Dorsolateral prefrontal cortex (tissue), 122 donors: ENCODE measurements at places on chromosomes 7 and 10. TPM values are rescaled to one million over a fixed set of nuclear protein-coding genes. Genes with fewer than 3 reads are reported as not detected.

The LAMB1 gene
- 18.9 TPM for total RNA-seq

The EPDR1 gene
- total RNA-seq, result 106 TPM

The CPN1 gene
- not detected for total RNA-seq

The TMEM225B gene
- total RNA-seq, result 2.6 TPM

The MSMB gene
- not detected for total RNA-seq

The CALHM3 gene
- total RNA-seq, result not detected

The SHTN1 gene
- 90.2 TPM for total RNA-seq

The ZCCHC24 gene
- total RNA-seq, result 158 TPM

DNA sequence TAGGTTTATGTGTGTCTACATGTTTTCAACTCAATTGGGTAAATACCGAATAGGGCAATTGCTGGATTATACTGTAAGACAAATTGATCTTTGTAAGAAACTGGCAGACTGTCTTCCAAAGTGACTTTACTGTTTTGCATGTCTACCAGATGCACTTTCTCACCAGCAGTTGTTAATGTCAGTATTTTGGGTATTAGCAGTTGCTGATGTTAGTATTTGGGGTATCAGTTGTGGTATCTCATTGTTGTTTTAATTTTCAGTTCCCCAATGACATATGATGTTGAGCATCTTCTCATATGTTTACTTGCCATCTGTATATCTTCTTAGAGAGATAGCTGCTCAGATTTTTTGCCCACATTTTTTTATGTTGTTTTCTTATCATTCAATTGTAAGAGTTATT is 10.6 kb downstream of the PDE6C start:
- DNase-seq, result no peak

- no peak for DNase-seq
These were observed 2.0 kb upstream of the ACTA2 start for GRCh38 chr10:88954458-88955083.

DNA sequence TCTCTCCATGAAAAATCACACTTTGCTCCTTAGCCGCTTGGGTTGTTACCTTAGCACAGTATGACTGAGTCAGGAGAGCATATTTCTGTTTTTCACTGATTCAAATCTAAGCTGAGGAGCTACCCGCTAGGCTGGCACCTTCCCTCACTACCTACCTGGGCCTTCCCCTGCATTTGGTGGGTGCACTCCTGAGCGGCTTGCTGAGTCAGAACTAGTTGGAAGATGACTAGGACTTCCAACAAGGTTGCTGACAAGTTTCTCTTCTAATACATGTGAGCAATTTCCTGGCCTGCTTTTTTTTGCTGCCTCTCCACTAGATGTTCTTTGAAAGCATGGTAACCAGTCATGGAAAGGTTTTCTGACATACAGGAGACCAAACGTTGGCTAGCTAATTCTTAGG is 43.8 kb upstream of the SEC61G start:
- DNase-seq, result no peak

- DNase-seq, result no peak
These were observed 33.5 kb upstream of the ABCB5 start for GRCh38 chr7:20581956-20582355.

- DNase-seq, result no peak
These were observed 5.5 kb downstream of the GSTO1 start for GRCh38 chr10:104259999-104260774.

DNA sequence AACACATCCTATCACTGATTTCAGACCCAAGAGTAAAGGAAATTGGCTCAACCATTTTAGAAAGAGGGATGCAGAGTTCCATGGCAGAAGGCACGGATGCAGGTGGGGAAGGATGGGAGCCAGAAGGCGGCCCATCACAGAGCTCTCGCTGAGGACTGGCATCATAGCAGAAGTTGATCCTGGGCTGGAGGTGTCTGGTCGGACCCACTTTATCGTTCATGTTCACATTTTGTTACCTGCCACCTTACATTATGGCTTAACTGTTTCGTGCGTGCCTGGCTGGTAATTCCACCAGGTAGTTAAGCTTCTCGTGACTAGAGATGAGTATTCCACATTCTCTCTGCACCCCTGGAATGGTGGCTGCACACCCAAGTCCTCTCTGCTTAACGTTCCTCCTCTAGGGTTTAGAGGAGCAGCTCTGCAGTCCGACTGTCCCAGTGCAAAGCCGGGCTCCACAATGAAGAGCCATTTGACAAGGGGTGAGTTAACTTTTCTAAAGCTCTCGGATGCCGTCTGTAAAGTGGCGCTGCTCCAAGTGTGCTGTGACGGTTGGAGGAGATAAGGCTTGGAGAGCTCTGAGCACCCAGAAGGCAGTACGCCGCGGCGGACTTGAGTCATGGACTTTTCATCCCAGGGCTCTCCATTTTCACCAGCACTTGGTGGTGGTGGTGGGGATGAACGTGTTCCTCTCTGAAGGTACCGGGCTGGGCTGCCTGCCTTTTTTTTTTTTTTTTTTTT is 157.1 kb upstream of the SHH start:
- no peak for DNase-seq

DNA sequence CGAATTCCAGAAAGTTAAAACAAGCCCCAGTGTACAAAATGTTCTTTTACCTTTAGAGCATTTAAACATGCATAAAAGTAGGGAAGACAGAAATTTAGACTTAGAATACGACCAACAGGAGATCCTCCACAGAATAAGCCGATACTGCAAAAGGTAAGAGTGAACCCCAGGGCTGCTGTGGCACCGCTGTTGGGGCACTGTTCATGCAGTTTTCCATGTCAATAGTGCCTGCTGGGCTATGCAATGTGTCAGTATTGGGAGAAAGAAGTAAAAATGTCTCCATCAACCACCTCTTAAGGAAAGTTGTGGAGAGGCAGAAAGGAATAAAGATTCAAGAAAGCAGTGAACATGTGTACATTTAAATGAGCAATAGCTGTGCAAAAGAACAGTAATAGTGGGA is 326.5 kb upstream of the SEMA3C start:
- no peak for DNase-seq

DNA sequence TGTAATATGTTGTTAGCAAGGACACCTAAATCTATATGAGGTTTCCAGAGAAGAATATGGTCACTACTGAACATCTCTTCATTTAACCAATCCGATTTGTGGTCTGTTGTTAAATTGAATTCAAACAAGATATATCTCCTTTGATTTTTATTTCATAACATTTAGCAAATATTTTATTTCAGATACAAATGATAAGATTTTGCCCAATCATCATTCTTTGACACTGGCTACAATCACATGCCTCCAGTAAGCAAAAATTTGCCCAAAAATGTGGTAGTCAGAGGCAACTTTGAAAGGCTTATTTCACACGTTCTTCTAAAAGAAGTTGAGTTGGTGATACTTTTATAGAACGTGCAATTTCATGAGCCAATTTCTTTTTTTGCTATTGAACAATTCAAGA is 44.7 kb upstream of the AGMO start:
- DNase-seq, result no peak

DNA sequence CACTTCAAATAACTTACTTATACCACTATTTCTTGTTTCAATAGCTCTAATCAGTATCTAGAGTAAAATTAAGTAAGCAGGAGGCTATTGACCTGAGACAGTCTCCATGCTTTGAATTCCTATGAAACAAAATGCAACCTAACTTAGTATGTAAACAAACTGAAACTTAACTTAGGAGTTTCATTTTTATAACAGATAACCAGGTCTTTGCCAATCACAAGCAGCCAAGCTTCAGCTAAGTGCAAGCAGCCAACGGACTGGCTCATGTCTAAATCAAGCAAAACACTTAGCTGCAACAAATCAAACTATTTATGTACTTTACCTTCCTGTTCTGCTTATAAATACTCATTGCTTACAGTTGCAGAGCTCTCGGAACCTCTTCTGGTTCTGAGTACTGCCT is 4.4 kb upstream of the GSTK1 start:
- no peak for DNase-seq

- DNase-seq, result no peak
These were observed 48.4 kb upstream of the PLXDC2 start for GRCh38 chr10:19767876-19768275.

DNA sequence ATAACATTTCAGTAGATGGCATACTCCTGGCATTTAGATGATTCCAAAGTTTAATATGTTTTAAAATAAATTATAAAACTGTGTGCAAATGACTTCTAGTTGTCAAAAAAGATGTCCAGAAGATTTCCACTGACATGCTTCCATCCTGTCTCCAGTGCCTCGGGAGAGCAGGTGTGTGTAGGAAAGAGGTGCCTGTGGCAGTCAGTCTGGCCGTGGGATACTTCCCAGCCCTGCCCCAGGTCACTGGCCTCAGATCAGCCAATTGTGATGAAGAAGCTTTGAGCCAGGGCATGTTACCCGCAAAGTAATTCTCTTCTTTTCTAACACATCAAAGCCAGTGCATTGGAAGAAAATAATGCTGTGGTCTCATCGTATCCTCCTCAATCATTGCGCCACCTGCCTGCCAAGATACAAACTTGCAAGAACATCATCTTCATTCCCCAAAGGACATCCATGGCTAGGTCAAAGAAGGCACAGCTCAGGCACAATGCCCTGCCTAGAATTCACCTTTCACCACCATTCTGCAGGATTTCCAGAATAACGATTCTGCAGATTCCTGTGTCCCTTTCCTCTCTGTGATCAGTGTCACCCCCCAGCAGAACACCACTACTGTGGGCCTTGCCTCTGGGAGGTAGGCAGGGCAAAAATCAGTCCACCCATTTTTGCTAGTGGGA is 6.3 kb upstream of the KCNMA1 start:
- DNase-seq, result no peak

DNA sequence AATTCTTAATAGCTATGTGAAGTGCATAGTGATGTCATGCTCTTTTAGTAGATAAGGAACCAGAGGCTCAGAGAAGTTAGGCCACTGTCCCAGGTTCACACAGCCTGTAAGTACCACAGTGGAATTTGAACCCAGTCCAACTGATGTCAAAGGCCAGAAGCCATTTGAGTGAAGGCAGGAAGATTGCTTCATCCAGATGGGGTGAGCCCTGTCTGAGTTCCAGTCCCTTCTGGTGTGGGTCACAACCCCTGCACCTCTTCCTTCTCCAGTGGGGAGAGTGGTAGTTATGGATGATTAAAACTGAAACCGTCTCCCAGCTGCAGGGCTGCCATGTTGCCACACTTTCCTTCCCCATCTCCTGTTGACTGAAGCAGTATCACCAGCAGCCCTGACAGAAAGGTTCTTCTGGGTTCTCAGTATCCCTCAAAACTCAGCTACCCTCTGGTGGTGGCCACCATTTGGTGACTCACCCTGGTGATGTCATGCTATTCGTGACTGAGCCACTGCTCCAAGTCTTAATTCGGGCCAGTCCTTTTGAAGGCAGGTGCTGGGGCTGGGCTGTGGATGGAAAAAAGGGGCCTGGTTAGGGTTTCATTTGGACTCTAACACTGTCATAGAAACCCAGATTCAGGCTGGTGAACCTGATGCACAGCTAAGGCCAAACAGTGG is 1.5 kb upstream of the C10orf95 start:
- DNase-seq, result peak; percentile 57

- DNase-seq, result no peak
These were observed 299.9 kb downstream of the AUTS2 start for GRCh38 chr7:69898189-69898588.

DNA sequence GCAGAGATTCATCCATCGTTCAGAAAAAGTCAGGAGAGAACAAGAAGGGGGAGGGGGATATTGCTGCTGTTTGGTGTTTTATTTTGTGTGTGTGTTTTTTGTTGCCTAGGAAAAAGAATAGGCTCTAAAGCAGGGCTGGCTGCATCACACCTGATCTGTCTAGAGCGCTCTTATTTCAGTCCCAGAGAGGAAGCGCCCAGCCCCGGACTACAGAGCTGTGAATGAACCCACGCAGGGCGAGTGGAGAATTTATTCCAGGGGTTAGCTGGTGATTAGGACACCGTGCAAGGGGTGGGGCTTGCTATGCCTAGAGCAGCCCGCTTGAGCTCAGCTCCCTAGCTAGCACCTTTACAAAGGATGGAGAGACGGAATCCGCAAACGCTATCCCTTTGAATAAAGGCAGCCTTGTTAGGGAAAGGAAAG is 621 bp upstream of the FAM13C start:
- DNase-seq, result peak; percentile 61

GRCh38 chr10:4283846-4284610 is 499.0 kb upstream of the KLF6 start:
- no peak for DNase-seq

DNA sequence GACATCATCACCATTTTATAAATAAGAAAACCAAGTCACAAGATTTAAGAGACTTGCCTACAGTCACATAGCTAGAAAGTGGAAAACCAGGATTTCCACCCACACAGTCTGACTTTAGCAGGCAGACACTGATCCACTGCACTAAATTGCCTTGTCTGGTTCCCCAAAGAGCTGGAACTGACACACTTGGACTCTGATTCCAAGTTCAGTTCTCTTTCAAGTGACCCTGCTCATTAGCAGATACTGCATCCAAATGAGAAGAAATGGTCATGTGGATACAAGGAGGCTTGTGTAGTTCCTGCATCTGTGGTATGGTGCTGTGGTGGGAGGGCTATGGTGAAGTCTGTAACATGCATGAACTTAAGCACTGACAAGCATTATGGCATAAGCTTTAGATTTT is 180.1 kb upstream of the MKLN1 start:
- DNase-seq, result no peak

DNA sequence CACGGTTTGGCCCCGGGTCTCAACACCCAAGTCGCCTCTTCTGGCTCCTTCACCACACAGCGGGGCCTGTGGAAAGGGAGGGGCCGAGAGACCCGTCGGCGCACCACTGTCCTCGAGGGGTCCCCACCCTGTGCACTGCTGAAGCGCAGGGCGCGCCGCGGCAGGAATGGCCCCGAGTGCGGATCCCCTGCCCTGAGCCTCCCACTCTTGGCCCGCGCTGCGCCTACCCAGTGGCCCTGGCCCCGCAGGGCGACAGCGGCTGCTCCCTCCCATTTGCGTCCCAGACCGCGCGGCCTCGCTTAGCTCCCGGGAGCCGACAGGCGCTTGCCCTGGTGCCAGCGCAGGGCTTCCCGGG is 2.1 kb upstream of the SFMBT2 start:
- DNase-seq, result no peak

- DNase-seq, result no peak
These were observed 32.8 kb downstream of the MRPS33 start for GRCh38 chr7:140981951-140982350.

DNA sequence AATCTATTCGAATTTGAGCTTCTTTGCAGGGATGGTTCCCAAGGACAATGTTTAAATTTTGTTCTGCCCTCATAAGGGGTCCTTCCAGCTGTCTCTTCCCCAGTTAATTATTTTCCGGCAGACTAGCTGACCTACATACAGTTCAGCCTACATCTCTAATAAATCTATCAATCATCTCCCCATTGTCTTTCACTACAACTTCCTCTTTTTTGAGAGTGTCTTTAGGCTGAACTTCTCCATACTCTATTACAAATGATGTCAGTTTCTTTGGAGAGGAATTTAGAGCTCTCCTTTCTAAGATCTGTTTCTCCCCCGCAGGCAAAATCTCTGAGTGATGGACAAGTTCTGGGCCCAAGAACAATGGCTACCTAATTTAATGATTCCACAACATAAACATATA is 122.2 kb downstream of the PCLO start:
- DNase-seq, result no peak

GRCh38 chr10:38003588-38003987 is 6.9 kb upstream of the ZNF33A start:
- no peak for DNase-seq

- no peak for DNase-seq
These were observed 41.2 kb upstream of the C1QL3 start for GRCh38 chr10:16562891-16563290.
